ENCODE measurements at places on chromosomes 2 and 18. TPM values are rescaled to one million over a fixed set of nuclear protein-coding genes. Genes with fewer than 3 reads are reported as not detected.

DNA sequence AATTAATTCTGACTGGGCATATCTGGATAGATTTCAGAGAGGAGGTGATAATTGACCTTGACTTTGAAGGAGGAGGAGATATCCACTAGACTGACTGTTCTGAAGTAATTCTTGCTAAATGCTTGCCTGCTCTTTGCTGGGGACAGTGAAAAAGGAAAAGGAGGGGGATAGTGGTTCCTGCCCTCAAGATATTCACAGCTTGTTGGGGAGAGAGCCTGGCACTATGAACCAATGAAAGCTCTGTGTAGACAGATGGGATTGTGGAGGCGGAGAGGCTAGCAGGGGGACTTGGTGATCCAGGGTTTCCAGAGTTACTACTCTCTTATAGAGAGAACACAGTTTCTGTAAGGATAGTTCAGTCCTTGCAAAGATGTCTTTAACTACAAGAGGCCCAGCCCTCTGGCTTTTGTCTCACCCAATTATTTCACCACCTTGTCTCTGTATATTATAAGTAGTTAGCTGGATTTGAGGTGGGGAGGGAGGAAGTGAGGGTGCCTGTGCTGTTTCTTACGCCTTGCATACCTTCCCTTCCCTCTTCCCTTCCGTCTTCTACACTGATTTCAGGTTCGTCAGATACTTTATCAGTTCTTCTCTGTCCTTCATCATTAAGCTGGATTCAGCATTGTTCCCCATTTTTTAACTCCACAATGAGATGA is 190.4 kb downstream of the PRKCE start:
- DNase-seq, result no peak

DNA sequence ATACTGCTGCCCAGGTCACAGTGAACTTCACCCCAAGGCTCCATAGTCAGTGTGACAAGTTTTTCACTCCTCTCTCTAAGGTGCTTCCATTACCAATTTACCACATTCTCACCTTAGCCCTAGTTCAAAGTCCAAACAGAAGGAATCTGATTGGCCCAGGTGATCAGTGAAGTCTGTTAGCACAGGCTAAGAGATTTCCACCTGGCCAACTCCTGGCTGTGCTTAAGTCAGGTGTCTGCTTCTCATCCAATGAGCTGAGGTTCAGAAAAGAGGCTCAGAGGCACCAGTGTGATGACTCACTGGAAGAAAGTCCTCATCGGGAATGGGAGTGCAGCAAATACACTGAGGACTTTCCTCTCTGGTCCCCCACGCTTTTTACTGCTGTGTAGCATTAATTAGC is 164.4 kb upstream of the MGAT5 start:
- no peak for DNase-seq

- no peak for DNase-seq
Observed at GRCh38 chr2:47024046-47024445, 108.4 kb upstream of the MCFD2 start.

The ADD2 gene
- polyA plus RNA-seq, result not detected

GRCh38 chr2:37602040-37602439 is 69.4 kb downstream of the CDC42EP3 start:
- DNase-seq, result no peak

The ANKRD62 gene
- polyA plus RNA-seq, result not detected

The SPRED2 gene
- 8.9 TPM for polyA plus RNA-seq

DNA sequence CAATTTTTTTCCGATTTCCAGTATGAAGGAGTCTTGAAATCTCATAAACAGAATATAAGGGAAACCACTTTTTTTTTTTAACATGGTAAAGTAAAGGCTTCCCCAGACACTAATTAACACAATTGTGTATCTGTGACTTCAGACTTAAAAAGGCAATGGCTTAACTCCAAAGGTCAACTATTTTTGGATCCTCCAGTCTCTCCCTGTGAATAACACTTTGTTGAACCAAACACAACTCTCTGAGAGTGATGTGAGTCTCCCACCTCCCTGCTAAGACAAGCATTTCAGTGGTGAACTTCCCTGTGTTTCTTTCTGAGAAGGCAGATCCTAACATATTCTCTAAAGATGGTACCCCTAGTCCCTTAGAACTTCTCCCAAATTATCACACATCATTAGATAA is 219.6 kb upstream of the RBBP8 start:
- no peak for DNase-seq

DNA sequence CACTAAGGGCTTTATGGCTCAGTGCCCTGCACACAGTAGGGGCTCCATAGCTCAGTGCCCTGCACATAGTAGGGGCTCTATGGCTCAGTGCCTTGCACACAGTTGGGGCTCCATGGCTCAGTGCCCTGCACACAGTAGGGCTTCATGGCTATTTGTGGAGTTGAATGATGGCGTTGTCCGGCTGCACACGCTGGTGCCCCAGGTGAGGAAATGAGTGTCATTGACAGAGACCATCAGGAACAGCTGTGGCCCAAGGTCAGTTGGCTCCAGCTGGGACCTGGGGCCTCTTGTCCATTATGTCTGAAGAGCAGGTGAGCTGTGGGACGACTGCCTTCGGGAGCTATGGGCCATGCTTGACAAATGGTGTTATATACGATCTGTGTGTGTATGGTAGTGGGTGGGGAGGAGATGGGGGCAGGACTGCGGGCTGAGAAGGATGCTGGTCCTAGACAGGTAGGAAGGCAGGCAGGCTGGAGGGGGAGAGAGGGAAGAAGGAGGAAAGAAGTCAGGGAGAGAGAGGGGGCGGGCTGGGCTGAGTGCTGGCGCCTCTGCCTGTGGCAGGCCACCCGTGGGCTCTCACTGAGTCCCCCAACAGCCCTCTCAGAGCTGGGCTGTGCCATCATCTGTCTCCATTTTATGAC is 130.6 kb downstream of the CLIP4 start:
- no peak for DNase-seq

DNA sequence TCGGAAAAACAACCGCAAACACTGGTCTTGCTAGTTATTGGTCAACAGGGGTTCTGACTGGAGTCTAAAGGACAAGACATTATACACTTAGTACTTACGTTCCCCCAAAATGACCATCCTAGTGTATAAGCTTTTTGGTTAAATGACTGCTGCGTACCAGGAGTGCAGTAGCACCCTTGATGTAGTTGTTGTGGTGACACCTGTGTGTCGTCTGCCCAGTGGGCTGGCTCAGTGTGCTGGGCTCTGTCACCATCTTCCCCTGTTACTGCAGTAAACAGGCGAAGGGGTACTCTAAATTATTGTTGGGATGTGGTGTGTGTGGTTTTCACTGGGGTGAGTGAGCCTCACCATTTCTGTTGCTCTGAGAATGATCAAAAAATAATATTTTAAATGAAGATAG is 76.2 kb downstream of the MAPRE2 start:
- no peak for DNase-seq

Measured in kidney (tissue), 22 donors.